T-helper 9 cell (primary cell): ENCODE measurements at places on chromosomes 7 and 10.

- DNase-seq, result no peak
These were observed 162.0 kb downstream of the KLF6 start for GRCh38 chr10:3622845-3623621.

DNA sequence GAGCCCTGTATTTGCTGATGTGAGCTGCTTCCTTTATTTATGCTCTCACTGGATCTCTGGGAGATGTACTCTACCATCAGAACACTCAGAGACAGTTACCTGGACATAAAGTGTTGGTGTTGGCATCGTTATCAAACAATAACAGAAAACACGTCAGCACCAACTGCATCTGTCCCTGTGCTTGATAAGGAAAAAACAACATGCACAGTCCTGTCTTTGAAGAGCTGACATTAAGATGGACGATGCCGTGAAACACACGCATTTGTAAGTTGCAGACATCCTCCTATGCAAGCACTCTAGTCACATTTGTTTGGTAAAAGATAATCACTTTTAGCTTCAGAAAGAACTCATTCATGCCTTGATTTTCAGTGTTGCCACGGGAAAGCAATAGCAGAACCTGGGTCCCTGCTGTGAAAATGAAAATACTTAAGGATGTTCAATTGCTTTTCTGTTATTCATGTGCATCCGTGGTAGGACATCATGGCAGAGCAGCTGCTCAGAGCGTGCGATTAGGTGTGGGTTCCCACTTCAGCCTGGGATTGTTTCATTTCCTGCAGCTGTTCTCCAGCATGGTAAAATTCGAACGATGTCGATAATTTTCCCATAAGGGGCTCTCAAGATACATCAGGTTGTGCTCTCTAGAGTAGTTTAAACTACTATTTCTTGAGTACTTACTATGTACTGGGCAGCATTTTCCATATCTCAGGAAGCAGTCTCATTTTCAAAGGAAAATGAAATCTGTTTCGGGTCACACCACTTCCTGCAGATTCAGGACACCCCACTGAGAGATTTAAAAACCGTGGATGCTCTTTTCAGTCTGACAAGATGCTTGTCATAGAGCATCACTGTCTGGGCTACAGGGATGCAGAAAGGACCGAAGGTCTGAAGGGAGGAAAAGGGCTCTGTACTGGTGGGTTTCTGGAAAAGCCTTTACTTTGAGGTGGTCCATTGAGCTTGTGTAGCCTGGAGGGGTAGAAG is 248.7 kb downstream of the CAMK1D start:
- no peak for DNase-seq

- no peak for DNase-seq
These were observed 16.4 kb upstream of the ITPRID1 start for GRCh38 chr7:31497516-31497915.

GRCh38 chr7:30306976-30307375 is 22.6 kb downstream of the ZNRF2 start:
- DNase-seq, result no peak

- no peak for DNase-seq
These were observed 829.5 kb downstream of the REEP3 start for GRCh38 chr10:64350665-64351064.

DNA sequence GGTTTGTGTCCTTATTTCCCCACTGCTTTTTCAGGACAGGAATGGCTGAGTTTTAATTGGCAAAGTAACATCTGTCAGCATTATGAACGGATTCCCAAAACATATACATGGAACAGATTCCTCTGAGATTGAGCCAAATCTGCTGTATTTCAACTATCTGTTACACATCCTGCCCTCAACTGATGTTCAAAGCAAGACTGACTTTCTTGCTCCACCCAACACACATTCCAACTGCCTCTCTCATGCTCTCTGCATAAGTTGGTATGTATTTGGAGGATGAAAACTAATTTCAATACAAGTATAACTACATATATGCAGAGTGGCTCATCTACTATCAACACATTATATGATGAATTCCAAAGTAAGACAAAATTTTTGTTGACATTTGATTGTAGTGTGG is 342.2 kb downstream of the GATA3 start:
- DNase-seq, result no peak

DNA sequence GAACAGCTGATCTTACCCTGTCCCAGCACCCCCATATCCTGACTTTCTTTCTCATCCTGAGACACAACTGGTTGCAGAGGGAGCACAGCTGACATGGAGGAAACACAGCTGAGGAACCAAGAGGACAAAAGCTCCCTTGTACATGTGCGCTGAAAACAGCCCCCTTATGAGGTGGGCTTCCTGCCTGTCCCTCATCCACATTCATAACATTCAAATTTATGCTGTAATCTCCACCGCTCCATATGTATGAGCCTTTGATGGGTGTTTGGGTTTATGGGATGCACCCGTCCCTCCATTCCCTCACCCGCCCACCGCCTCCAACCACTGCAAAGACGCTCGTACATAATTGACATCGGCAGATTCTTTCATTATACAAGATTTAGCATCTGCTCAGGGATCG is 49.6 kb upstream of the BTRC start:
- DNase-seq, result no peak

GRCh38 chr10:107476408-107476807 is 311.9 kb upstream of the SORCS1 start:
- no peak for DNase-seq
